Pons (tissue), 1 donor: ENCODE measurements at places on chromosomes 11 and 22.

GRCh38 chr11:123111465-123111864, 49.5 kb upstream of the HSPA8 start:
- DNase-seq = peak; percentile 55

DNA sequence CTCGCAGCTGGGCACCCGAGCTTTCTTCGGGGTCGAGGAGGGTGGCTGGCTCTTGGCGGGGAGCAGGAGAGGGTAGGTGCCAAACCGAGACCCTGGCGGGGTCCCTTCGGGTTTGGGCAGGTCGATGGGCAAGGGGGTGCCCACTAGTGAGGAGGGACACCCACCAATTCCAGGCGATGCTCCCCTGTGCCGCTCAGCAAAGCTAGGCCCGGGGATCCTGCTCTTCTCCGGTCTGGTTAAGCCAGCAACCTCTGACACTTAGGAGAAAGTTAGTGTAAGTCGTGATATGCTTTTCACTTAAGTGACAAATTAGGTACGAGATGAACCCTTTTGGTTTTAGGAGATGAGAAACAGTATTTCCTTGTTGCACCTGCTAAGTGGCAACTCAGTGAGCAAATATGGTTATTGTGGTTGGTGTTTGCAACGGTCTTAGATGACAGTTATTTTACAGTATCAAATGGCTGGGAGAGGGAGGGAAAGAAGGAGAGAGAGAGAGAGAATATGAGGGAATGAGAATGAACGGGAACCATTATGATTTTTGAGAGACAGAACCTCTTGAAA, 565 bp downstream of the NUCB2 start:
- DNase-seq = peak; percentile 53

GRCh38 chr11:95565724-95566141, 223.8 kb downstream of the FAM76B start:
- DNase-seq = no peak

DNA sequence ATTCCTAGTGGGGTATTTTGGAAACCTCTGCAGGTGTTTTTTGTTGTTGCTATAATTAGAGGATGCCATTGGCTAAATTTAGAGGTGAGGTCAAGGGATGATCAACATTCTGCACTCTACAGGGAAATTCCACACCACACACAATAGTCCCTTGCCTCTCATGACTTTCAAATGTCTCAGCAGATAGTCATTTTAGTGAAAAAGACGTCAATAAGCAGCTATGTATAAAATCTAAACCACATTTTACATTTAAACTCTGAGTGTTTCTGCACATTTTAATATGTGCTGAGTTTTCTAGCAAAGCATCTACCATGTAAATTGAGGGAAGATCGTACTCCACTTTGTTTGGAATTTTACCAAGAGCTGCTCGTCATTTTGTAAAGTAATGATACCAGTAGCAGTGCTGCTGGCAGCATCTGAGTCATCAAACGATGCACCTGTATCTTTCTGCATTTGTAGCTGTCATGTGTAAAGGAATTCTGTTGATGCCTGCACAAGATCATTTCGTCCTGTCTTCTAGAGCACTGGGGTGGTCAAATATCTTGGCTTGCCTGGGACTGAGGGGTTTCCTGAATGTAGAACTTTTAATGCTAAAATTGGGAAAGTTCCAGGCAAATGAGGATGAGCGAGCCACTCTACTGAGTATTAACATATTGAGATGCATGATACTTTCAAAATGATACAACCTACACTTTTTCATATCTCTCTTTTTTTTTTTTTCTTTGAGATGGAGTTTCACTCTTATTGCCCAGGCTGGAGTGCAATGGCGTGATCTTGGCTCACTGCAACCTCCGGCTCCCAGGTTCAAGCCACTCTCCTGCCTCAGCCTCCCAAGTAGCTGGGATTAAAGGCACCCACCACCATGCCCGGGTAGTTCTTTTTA, 414.5 kb upstream of the SYN3 start:
- DNase-seq = no peak

GRCh38 chr11:66240781-66241136, 27.7 kb upstream of the RAB1B start:
- no peak for DNase-seq

DNA sequence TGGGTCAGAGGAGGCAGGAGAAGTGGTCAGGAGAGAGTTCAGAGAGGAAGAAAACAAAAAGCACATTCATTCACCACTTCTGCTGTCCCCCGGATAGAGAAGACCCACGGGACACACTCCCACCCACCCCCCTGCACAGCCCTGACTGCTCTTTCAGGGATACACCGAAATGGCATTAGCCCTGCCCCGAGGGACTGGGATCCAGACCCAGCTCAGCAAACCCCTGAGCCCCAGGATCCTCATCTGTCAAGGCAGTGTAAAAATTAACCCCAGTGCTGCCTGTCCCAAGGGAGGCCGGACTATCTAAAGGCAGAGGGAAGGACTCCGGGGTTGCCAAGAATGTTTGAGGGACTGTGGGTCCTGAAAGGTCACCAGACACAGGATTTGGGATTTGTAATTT, 31.2 kb downstream of the TPBGL start:
- no peak for DNase-seq

DNA sequence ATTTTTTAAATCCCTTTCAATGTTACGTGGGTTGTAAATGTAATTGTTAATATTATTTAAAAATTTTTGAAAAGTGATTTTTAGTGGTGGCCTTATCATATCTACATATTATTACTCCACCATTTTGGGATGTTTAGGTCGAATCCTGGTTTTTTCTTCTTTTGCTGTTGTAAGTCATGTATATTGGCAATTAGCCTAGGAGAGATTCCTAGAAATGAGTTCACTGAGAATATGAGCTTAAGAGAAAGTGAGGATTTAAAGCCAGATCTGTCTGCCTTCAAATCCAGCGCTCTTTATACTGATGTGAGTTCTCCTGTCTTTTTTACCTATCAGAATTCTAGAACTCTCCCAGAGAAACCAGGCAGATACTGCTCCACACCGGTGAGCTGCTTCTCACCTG, 56.1 kb downstream of the PTPRJ start:
- no peak for DNase-seq
